Hematopoietic multipotent progenitor cell treated with erythropoietin and hydrocortisone succinate and interleukin-3 and kit ligand, for 17 days (in vitro differentiated cells): ENCODE measurements at places on chromosomes 3 and 15.

- DNase-seq: no peak
These were observed 146.2 kb downstream of the KLF13 start for GRCh38 chr15:31472636-31473384.

DNA sequence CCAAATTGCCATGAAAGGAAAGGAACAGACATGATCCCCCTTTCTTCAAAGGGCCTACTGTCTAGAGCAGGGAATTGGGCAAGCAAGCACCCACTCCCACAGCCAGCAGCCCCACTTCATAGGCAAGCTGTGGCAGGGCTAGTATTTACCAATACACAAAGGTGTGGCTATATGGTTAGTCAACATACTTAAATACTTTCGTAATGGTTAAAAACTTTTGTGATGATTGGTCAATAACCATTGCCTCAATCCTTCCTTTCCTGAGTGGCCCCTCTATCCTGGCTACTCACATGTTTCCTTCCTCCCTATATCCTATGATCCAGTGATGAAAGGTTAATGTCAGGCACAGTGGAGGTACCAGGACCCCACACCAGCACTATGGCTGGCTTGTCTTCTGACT lies 30.1 kb upstream of the ARL8B start:
- DNase-seq: no peak

- DNase-seq: peak; percentile 46
These were observed 70.5 kb upstream of the PPIB start for GRCh38 chr15:64233299-64233698.

- no peak for DNase-seq
These were observed 45.7 kb upstream of the RAB6B start for GRCh38 chr3:133941415-133941821.

DNA sequence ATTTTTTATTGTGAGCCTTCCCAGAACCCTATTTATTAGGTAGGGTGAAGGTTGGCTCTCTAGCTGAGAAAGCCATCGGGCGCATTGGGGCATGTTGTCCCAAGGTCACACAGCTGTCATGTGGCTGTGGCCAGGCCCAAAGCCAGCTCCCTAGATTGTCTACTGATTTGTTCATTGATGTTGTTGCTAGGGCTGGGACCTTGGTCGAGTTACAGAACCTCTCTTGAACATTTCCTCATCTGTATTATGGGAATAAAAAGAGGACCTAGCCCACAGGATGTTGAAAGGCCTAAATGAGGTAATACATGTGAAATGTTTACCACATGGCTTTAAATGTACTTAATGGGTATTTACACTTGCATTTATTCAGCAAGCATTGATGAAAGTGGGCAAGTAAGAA lies 252.5 kb downstream of the SUCLG2 start:
- DNase-seq: no peak

DNA sequence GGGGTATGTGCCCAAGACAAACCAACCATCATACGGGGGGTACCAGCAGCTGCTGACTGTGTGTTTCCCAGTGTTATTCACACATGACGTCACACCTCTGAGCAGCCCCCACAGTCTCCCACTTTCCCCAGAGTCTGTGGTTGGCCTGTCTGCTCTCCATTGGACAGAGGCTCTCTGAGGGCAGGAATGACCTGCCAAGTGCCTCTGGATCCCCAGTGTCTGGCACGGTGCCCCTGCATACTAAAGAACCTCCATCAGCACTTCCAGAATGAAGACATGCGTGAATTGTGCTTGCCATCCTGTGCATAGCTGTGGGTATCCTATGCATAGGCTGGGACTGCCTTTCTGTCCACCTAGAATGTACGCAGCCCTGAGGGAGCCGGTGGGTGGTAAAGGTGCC lies 3.5 kb upstream of the CCDC9B start:
- DNase-seq: no peak

DNA sequence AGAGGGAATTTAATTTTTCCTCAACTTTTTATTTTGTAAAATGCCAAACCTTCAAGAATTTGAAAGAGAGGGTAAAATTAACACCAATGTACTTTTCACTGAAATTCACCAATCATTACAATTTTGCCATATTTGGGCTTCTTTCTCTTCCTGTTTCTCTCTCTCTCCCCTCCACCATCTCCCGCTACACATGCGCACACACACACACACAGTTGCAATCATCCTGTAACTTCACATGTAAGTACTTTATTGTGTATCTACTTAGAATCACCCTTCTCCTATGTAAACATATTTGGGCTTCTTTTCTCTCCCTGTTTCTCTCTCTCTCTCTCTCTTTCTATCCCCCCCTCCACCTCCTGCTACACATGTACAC lies 7.4 kb downstream of the ARL14 start:
- no peak for DNase-seq

DNA sequence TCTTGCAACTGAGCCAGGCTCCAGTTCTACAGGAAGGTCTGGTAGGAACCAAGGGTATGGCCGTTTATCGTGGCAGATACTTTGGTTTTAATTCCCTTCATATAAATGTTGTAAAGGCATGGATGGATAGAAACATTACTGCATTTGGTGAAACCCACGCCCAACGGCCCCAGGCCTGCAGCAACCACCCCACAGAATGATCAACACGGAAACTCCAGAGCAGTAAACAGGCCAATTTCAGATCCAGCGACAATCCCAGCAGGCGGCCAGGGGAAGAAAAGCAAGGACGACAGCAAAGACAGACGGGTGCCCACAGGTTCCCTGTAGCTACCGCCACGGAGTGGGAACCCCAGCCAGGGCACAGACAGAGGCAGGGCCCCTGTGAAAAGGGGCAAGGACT lies 32.6 kb upstream of the PCSK6 start:
- no peak for DNase-seq

GRCh38 chr3:22157848-22158247 lies 406.8 kb upstream of the ZNF385D start:
- no peak for DNase-seq

- DNase-seq: no peak
These were observed at the start of gene TNNC1 for GRCh38 chr3:52453496-52454249. Gene TNNC1 (minus strand): TSS chr3:52454041. CDS start chr3:52454015, 26 bp downstream.

- no peak for DNase-seq
These were observed 555.4 kb upstream of the ZNF385D start for GRCh38 chr3:22306454-22306853.

GRCh38 chr15:48939648-48940047 lies 24.1 kb downstream of the SHC4 start:
- DNase-seq: no peak

DNA sequence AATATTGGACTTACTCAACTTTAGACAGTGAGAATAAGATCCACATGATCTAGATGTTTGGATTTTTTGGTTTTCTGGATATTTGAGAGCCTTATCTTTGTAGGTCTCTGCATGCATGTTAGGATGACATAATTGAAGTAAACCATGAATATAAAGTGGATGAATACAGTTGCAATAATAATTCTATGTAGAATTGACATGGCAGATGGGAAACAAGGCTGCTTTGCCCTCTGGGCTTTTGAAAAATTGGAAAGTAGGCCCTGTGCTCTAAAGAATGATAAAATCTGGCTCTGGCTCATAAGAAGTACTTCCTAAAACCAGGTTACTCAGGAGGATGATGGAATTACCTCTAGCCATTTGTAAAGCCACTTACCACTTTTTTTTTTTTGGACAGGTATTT lies 86.9 kb downstream of the ZNF609 start:
- DNase-seq: no peak

GRCh38 chr15:22257047-22258008 lies 177.0 kb downstream of the OR4M2 start:
- no peak for DNase-seq

- no peak for DNase-seq
These were observed 84.5 kb upstream of the GALNT15 start for GRCh38 chr3:16090024-16090423.

DNA sequence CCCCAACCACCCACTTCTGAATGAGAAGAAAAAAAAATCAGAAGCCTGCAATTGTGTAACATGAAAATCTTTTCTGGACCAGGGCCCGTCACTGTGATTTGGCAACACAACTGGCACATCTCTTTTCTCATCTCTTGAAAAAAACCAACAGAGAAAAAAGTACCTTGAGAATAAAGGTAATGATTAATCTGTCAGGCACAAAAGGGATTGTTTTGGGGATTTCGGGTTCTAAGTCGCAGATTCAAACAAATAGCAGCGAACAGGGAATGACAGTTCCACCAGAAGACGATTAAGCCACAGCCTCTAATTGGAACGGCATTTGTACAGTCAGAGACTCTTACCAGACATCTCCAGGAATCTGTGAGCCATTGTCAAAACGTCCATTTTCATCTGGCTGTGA lies at the start of gene AQP9:
AQP9 (plus strand) TSS at position 276 of the 400 bp plus-strand sequence. CDS start 185 bp downstream, outside the sequence.
- no peak for DNase-seq

DNA sequence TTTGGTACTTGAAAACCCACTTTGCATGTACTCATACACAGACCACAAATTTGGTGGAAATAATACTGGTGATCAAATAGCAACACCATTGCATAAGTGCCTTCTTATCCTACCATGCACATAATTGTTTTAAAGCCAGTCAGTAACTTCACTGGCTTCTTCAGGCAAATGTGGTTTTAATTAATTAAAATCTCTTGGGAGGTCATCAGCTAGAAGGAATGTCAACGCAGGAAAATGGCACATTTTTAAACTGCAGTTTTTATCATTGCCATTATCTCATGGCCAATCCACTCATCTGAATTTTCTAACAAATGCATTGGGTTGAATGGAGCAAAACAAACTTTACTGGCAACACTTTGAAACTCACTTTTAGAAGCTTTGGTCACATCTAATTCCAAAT lies 105.7 kb upstream of the ZPLD1 start:
- no peak for DNase-seq

- no peak for DNase-seq
These were observed 181.6 kb downstream of the ADAMTSL3 start for GRCh38 chr15:83835479-83835878.

GRCh38 chr15:42395838-42396237 lies 36.5 kb downstream of the CAPN3 start:
- no peak for DNase-seq

DNA sequence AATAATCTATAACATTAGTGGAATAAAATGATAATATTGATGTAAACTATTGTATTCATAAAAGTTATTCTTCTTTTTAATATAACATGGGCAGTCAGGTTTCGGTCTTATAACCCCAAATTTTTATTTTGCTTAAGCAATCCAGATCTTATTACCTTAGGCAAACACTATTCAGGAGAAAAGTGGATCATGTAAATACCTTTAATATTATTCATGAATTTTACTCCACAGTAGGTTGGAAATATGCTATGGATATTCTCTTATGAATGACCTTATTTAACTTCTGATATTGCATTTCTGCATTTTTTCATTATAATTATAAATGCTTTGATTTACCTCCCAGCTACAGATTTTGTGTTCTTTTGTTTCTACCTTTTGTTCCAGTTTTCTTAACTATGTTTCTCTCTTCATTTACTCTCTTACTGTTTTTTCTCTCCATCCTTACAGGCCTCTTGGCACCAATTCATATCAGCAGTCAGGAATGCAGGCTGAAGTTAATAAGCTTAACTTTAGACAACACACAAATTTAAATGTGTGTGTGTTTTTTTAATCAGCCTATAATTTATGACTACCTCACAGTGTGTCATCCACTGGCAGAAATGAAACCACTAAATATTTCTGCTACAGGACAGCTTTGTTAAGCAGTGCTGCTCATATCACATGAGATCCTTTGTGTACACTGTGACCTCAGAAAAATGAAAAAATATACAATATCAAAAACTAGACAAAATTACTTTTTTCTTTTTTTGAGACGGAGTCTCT lies 111.0 kb downstream of the NSUN3 start:
- DNase-seq: no peak

DNA sequence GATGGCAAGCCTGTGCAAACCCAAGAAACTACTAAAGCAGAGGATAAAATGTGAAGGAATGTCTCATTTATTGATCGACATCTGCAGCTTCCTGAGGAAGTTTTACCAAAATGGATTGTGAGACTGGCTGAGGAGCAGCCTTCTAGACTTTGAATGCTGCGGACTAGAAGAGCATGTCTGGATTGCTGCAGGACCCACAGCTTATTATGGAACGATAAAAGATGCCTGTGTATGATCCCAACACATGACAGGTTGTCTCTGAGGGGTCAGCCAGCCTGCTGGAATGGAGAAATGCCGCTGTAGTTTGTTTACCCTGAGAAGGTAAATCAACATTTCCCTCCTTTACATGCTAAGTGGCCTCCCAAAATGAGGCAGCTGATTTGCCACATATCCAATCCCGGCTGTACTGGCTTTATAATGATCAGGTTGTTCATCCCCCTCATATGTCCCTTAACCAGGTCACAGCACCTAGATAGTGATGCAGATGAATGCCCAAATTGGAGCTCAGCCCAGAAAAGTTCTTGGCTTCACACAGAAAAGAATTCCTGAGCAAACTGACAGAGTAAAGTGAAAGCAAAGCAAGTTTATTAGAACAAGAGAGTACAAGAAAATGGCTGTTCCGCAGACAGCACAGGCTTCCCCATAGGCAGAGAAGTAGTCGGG lies 63.9 kb downstream of the IL12A start:
- DNase-seq: no peak

DNA sequence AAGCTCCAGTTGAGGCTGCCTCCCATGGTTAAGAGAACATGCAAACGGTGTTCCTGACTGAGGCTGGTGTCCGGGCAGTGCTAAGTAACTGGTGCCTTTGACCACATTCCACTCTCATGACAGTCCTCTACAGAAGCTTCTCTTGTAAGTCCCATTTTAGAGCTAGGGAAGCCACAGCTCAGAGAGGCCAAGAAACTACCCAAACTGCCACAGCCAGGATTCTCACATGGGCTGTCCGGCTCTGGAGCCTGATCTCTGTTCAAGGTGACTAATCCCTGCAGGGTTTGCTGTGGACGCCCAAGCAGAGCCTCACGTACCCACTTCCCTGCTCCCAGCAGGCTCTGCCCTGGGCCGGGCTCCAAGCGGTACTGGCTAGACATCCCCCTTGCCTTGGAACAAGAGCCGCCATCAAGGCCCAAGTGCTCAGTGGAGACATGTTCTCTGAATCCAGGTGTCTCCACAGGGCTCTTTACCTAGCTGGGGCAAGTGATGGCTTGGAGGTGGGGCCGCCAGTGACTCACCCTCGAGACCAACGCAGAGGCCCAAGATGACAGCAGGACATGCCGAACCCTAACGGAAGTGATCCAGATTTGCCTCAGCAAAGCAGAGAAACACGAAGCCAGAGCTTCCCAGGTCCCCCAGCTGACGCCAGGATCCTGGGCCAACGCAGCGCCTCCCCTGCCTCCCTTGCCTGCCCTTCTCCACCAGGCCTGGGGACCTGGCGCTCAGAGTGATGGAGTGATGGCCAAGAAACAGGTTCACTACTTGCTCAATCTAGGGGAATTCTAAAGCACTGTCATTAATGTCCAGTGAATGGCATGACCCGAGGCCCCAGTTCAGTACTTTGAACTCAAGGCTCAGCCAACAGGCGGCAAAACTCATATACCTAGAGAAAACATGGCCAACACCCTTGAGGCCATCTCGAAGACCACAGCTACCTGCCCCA lies 24.4 kb downstream of the KLHL25 start:
- DNase-seq: no peak

GRCh38 chr3:195815169-195815771 lies 3.5 kb upstream of the MUC4 start:
- DNase-seq: no peak
